ENCODE measurements at places on chromosomes 5 and 9. TPM values are rescaled to one million over a fixed set of nuclear protein-coding genes. Genes with fewer than 3 reads are reported as not detected.
A peak's percentile ranks its signal among the peaks of the same experiment; 100 is the strongest.

DNA sequence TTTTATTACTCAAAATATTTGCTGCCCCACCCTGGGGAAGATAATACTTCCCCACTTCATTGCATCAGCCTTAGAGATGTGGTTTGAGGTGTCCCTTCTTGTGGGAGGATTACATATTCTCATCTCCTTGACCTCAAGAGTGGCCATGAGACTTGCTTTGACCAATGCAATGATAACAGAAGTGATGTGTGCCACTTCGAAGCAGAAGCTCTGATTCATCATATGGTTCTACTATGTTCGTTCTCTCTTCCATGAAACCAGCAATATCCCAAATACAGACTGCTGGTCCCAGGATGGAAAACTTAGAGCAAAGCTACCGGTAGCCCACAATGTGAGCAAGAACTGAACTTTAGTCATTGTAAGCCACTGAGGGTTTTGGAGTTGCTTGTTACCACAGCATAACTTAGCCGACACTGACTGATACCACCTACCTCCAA lies 92.0 kb downstream of the THBS4 start:
- H3K4me1 ChIP-seq, result no peaks in the 10 kb centered on the region
- H3K27me3 ChIP-seq, result no peaks in the 10 kb centered on the region
- H3K4me3 ChIP-seq, result no peak overlapping the region
- H3K27ac ChIP-seq, result no peak overlapping the region

GRCh38 chr9:69180670-69181069 lies 6.6 kb downstream of the TJP2 start:
- peak; percentile 80 for DNase-seq
- H3K4me3 ChIP-seq, result no peak overlapping the region
- H3K36me3 ChIP-seq, result no peaks in the 10 kb centered on the region
- peak overlapping the region; percentile 8 for H3K27ac ChIP-seq
- no peaks in the 10 kb centered on the region for H3K4me1 ChIP-seq

CCDC192 gene
- not detected for total RNA-seq

- no peak for DNase-seq
- no peak overlapping the region for H3K27ac ChIP-seq
- H3K36me3 ChIP-seq, result no peaks in the 10 kb centered on the region
- H3K4me1 ChIP-seq, result no peaks in the 10 kb centered on the region
- no peaks in the 10 kb centered on the region for H3K27me3 ChIP-seq
These were observed 102.0 kb downstream of the ZNF462 start for GRCh38 chr9:106964822-106965525.

DNA sequence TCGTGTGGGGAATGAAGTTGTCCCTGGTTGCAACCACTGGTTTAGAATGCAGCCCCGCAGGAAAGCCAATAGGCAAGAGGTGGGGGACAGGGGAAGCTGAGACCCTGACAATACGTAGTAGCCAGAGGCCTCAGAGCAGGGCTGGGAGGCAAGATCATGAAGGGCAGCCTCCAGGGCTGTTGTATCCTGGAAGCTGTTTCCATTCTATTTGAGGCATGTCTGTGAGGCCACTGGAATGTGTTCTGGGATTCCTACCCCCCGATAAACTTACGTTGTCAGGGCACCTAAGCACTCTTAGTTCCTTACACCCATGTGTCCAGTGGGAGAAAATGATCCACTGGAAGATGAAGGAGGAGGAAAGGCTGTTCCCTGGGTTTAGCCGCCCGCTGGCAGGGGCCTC lies 177.3 kb downstream of the CFAP90 start:
- H3K27me3 ChIP-seq, result no peaks in the 10 kb centered on the region
- no peaks in the 10 kb centered on the region for H3K4me1 ChIP-seq
- no peak overlapping the region for H3K4me3 ChIP-seq
- H3K27ac ChIP-seq, result no peak overlapping the region

GRCh38 chr5:149841851-149842793 lies 102.5 kb downstream of the PDE6A start:
- no peak overlapping the region for H3K4me3 ChIP-seq
- H3K4me1 ChIP-seq, result no peaks in the 10 kb centered on the region
- DNase-seq, result no peak

DNA sequence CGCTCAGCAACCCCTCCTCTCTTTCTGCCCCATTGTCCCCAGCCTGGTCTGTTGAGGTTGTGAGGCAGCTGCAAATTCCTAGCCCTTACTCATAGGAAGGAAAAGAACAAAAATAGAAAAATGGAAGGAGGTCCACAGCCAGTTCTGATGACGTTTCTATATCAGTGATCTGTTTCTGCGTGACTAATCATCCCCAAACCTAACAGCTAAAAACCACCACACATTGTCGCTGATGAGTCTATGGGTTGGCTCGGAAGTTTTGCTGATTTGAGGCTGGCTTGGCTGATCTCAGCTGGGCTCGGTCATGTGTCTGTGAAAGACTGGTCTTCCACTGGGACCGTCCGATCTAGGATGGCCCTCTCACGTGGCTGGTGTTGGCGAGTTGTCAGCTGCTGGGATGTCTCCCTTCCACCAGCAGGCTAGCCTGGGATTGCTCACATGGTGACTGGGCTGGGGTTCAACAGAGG lies 200.6 kb upstream of the ZNF618 start:
- H3K27ac ChIP-seq, result peak overlapping the region; percentile 20
- H3K4me3 ChIP-seq, result no peak overlapping the region
- H3K4me1 ChIP-seq, result no peaks in the 10 kb centered on the region
- no peaks in the 10 kb centered on the region for H3K36me3 ChIP-seq
- H3K27me3 ChIP-seq, result no peaks in the 10 kb centered on the region

- H3K4me3 ChIP-seq, result no peak overlapping the region
- no peaks in the 10 kb centered on the region for H3K27me3 ChIP-seq
These were observed 227.3 kb upstream of the NMUR2 start for GRCh38 chr5:152632360-152632759.

DNA sequence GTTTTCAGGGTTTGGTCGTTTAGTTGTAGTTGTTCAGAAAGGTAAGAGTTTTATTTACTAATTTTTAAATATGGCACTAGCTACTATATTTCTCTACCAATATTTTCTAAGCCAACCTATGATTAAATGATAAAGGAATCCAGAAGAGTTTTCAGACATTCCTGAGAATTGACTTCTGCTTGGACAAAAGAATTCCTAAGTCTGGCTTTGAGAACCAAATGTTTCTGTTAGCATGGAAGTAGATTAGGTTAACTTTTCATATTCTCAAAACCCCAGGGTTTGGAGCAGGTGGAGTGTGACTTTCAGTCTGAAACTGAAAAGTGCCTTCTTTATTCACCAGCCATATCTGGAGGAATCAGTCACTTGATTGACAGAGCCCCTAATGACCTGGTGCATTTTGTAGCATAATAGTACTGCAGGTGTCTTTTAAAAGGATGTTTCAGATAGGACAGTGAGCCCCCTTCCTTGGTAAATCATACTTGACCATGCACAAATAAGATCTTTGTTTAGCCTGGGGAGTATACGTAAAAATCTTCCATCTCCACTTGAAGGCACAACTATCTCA lies 457.0 kb upstream of the ZNF462 start:
- no peaks in the 10 kb centered on the region for H3K36me3 ChIP-seq
- H3K27me3 ChIP-seq, result no peaks in the 10 kb centered on the region
- H3K27ac ChIP-seq, result no peak overlapping the region
- no peak overlapping the region for H3K4me3 ChIP-seq

GRCh38 chr5:163534492-163535094 lies 29.2 kb downstream of the MAT2B start:
- H3K27ac ChIP-seq, result peak overlapping the region; percentile 65
- no peaks in the 10 kb centered on the region for H3K36me3 ChIP-seq
- DNase-seq, result no peak
- no peaks in the 10 kb centered on the region for H3K27me3 ChIP-seq
- no peak overlapping the region for H3K4me3 ChIP-seq
- H3K4me1 ChIP-seq, result no peaks in the 10 kb centered on the region

DNA sequence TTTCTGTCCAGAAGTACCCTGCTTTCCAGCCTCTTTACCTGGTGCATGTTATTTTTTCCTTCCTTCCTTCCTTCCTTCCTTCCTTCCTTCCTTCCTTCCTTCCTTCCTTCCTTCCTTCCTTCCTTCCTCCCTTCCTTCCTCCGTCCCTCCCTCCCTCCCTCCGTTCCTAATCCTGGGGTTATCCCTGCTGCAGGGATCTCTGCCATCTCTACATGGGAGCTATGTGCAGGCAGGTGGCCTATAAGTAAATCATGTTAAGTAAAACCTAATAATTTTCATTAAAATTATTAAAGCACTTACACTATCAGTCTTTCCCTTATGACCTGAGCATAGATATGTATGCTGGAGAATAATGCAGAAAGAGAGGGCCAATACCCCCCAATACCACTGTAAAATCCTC lies 351.9 kb downstream of the ZSWIM6 start:
- H3K27me3 ChIP-seq, result no peaks in the 10 kb centered on the region
- no peaks in the 10 kb centered on the region for H3K4me1 ChIP-seq
- no peak overlapping the region for H3K27ac ChIP-seq
- DNase-seq, result no peak

DNA sequence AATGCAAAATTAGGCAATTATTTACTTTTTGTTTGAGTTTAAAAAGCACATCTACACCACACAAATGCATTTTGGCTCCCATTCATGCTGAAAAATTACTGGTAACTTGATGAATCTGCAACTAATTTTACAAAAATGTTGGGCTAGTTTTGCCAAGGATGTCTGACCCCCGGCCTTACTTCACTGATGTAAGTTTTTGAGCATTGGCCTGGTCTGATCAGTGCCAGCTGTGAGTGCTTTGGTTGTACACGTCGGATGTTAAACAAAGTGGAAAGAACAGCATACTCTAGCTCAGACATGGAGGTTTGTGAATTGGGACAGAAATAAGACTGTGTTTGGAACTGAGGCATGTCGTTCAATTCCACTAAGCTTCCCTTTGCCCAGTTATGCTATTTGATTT lies 1044.2 kb downstream of the TLE4 start:
- no peaks in the 10 kb centered on the region for H3K36me3 ChIP-seq
- no peaks in the 10 kb centered on the region for H3K4me1 ChIP-seq
- H3K27me3 ChIP-seq, result no peaks in the 10 kb centered on the region
- H3K4me3 ChIP-seq, result no peak overlapping the region
- no peak overlapping the region for H3K27ac ChIP-seq

GRCh38 chr9:108153416-108153815 lies 663.8 kb upstream of the KLF4 start:
- H3K4me1 ChIP-seq, result peaks cover 21% of the 10 kb centered on the region
- no peaks in the 10 kb centered on the region for H3K36me3 ChIP-seq
- DNase-seq, result no peak
- no peak overlapping the region for H3K27ac ChIP-seq

Measured in right atrium auricular region (tissue), 2 donors.